ENCODE measurements at places on chromosomes 5 and 9.

DNA sequence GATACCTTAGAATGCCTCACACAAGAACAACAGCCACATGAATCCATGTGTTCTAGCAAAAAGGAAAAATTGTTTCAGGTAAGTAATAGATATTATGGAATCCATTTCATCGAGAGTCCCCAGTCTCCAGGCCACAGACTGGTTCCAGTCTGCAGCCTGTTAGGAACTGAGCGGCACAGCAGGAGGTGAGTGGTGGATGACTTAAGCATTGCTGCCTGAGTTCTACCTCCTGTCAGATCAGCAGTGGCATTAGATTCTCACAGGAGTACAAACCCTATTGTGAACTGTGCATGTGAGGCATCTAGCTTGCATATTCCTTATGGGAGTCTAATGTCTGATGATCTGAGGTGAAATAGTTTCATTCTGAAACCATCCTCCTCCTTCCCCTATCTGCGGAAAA, 207.0 kb downstream of the CSNK1G3 start:
- DNase-seq, result no peak

GRCh38 chr5:31186672-31187267, 6.7 kb upstream of the CDH6 start:
- DNase-seq, result peak; percentile 42

- DNase-seq, result no peak
Observed at GRCh38 chr9:122954253-122954691, 13.5 kb downstream of the RABGAP1 start.

DNA sequence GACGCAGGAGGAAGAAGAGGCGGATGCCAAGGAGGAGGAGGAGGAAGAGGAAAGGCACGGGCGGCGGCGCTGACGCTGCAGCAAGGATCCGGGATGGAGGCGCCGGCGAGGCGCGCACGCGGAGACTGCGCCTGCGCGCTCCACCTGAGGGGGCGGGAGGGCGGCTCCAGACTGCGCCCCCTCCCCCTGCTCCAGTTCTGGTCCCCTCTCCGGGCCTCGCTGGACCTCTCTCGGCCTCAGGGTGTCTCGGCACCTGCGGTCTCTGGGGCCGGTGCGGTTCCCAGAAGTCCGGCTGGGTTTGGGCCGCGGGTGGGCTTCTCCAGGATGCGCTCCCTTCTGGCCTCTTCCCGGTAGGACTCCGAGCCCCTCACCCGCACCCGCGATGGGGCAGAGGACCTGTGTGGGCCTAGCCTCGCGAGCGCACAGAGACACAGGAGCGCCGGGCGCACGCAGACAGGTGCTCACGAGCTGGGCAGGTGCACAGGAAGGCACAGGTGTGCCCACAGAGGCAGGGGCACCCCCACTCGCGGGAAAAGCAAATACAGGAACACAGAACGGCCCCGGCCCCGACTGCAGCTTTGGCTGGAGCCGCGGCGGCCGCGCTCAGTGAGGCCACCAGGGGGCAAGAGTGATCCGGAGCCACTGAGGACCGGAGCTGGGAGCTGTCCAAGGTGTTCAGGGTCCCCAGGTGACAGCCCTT, at the start of gene NPDC1:
NPDC1 (minus strand) TSS at position 90 of the 700 bp plus-strand sequence. CDS start 188 bp downstream, outside the sequence.
- DNase-seq, result peak; percentile 68

GRCh38 chr5:65356274-65356673, 125.4 kb downstream of the ADAMTS6 start:
- DNase-seq, result no peak

GRCh38 chr9:114784721-114785279, 21.0 kb downstream of the TNFSF15 start:
- DNase-seq, result no peak

GRCh38 chr5:173689737-173690360, 73.4 kb upstream of the BOD1 start:
- DNase-seq, result no peak

- DNase-seq, result no peak
Observed at GRCh38 chr5:151153766-151154272, 3.8 kb downstream of the ANXA6 start.

GRCh38 chr9:134492721-134493460, 148.7 kb upstream of the COL5A1 start:
- DNase-seq, result no peak

- no peak for DNase-seq
Observed at GRCh38 chr5:14944996-14945395, 73.4 kb upstream of the ANKH start.
